Airway epithelial cell (primary cell): ENCODE measurements at places on chromosomes 11 and 22. TPM values are rescaled to one million over a fixed set of nuclear protein-coding genes. Genes with fewer than 3 reads are reported as not detected.

The OR52I2 gene
- total RNA-seq = not detected in 2 replicates

The POU2AF2 gene
- total RNA-seq = not detected in 2 replicates

The ARL14EP gene
- 7.9 and 13.4 TPM in 2 replicates for total RNA-seq

The MYRF gene
- 0.28 and 1.6 TPM in 2 replicates for total RNA-seq

The RAB3IL1 gene
- total RNA-seq = not detected in 2 replicates

The TNNT3 gene
- 0.71 and 0.98 TPM in 2 replicates for total RNA-seq

The TOMT gene
- not detected in 2 replicates for total RNA-seq

The MCAM gene
- 197 and 367 TPM in 2 replicates for total RNA-seq

The APLNR gene
- total RNA-seq = not detected in 2 replicates

The SORL1 gene
- total RNA-seq = 12.9 and 17.6 TPM in 2 replicates

The LRRC32 gene
- 0.05 TPM in 1 of 2 replicates, not detected in the other for total RNA-seq

The NXPE4 gene
- not detected in 2 replicates for total RNA-seq

The TCN2 gene
- total RNA-seq = 3.0 and 4.4 TPM in 2 replicates

The DERL3 gene
- 1.4 and 2.8 TPM in 2 replicates for total RNA-seq

The OR4D5 gene
- not detected in 2 replicates for total RNA-seq

The SNX32 gene
- 0.14 and 0.56 TPM in 2 replicates for total RNA-seq

The GAB4 gene
- total RNA-seq = not detected in 2 replicates

The GPR83 gene
- total RNA-seq = 0.07 TPM in 1 of 2 replicates, not detected in the other

The CLTCL1 gene
- 5.8 and 7.9 TPM in 2 replicates for total RNA-seq

The MYOD1 gene
- not detected in 2 replicates for total RNA-seq

The MAML2 gene
- total RNA-seq = 4.8 and 8.5 TPM in 2 replicates

The APOL5 gene
- not detected in 2 replicates for total RNA-seq

The ZNRD2 gene
- 66.6 and 104 TPM in 2 replicates for total RNA-seq

The NAGA gene
- 30.2 and 32.7 TPM in 2 replicates for total RNA-seq

The ACRV1 gene
- not detected in 2 replicates for total RNA-seq

The MMP1 gene
- total RNA-seq = 0.23 and 3.5 TPM in 2 replicates

The P2RY2 gene
- 37.8 and 46.1 TPM in 2 replicates for total RNA-seq

The GRIA4 gene
- total RNA-seq = not detected in 2 replicates

The AAMDC gene
- total RNA-seq = 10.3 and 16.3 TPM in 2 replicates
